ENCODE measurements at places on chromosomes 5 and 9. TPM values are rescaled to one million over a fixed set of nuclear protein-coding genes. Genes with fewer than 3 reads are reported as not detected.

Gene BNC2
- 20.7 TPM for total RNA-seq

- no peak overlapping the region for H3K4me3 ChIP-seq
- DNase-seq = no peak
- no peak overlapping the region for H3K27ac ChIP-seq
- no peaks in the 10 kb centered on the region for H3K36me3 ChIP-seq
Measured at GRCh38 chr9:38445154-38446043, 21.1 kb upstream of the IGFBPL1 start.

Gene RFESD
- total RNA-seq = 2.6 TPM

DNA sequence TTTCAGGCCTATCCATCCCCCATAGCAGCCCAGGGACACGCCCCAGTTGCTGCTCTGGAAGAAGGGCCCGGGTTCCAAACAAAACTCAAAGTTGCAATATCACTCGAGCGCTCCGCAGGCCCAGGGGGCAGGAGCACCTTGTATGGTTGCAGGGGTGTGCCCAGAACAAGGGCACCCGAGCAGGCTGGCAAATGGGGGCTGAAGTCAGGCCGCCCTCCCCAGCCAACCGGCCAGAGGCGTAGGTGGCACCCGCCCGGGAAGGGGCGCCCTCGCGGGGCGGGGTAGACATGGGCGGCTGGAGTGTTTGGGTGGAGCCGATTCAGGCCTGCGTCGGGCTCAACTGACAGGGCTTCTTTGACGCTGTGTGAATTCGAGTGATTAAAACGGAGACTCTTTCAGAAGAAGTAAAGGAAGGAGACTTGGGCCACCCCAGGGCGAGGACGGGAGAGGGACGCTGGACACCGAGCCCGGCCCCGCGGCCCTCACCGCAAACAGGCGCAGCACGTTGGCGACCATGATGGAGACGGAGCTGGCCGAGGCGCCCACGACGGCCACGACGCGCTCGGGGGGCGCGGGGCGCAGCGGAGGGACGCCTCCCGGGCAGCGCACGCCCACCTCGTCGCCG is 1.1 kb downstream of the GRM6 start:
- H3K4me1 ChIP-seq = no peaks in the 10 kb centered on the region
- peaks cover 4% of the 10 kb centered on the region for H3K27me3 ChIP-seq
- no peak for DNase-seq
- H3K4me3 ChIP-seq = no peak overlapping the region
- H3K36me3 ChIP-seq = peaks cover 10% of the 10 kb centered on the region

Gene ARHGAP26
- total RNA-seq = 2.6 TPM

DNA sequence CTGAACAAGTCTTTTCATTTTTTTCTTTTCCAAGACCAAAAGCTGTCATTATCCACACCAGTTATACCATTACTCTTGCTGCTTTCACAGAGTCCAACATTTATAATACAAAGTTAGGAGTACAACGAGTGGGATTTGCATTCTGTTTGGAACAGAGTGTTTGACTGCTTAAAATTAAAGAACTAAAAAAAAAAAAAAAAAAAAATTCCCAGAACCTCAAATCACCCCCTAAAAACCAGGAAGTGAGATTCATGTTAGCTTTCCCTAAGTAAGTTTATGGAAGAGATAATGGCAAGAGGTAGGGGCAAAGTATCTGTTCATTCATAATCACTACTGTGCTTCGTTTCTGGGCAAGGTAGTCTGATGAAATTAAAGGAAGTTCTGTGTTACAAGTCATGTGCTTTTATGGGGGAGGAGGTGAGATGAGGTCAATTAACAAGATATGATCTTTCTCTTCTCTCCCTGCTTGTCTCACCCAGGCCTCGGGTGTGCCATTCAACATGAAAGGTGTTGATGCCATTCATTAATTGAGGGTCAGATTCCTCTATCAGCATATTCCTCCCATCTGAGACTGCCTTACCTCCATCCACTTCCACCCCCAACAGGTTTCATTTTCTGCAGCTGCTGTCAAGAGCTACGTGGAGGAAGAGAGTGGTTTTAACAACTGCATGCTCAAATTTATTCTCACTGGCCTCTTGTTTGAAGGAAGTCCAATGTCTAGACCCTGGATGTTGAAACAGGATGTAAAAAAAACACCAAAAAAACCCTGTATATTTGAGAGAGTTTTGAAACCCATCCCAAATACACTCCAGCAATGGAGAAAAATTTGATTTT is 58.1 kb downstream of the MARCHF3 start:
- DNase-seq = no peak
- no peak overlapping the region for H3K4me3 ChIP-seq
- H3K36me3 ChIP-seq = no peaks in the 10 kb centered on the region
- peaks cover 58% of the 10 kb centered on the region for H3K4me1 ChIP-seq
- peak overlapping the region; percentile 32 for H3K27ac ChIP-seq

DNA sequence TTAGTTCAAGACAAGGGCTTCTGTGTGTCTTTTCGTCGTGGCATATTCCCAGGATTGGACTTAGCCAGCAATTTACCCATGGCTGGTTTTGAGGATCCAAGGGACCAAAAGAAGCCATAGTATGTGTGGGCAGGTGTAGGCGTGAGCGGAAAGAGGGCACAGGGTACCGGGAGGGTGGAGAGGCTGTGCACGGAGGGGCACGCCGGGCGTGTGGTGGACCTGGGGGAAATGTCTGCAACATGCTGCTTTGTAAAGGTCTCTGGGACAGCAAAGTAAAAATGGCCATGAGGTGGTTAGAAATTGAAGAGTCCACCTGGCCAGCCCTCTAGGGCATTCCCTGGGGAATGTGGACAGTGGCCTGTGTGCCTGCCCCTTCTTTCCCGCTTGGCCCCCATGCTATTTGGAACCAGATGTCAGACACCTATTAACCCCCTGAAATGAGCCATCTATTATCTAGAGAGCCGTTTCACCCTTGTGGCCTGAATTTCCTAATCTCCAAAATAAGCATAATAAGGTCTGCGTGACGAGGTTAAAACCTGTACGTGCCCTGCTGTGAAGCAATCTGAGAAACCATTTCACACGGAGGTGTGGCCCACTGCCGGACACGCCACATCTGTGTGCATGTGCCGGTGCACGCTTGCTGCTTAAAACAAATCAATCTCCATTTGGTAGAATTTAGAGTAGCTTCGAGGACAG is 5.1 kb downstream of the FLT4 start:
- no peak for DNase-seq
- H3K27me3 ChIP-seq = peaks cover 17% of the 10 kb centered on the region
- H3K4me1 ChIP-seq = no peaks in the 10 kb centered on the region
- no peak overlapping the region for H3K4me3 ChIP-seq
- H3K27ac ChIP-seq = no peak overlapping the region
- no peaks in the 10 kb centered on the region for H3K36me3 ChIP-seq

- H3K4me3 ChIP-seq = no peak overlapping the region
- peaks cover 6% of the 10 kb centered on the region for H3K36me3 ChIP-seq
- peaks cover 6% of the 10 kb centered on the region for H3K27me3 ChIP-seq
- H3K4me1 ChIP-seq = no peaks in the 10 kb centered on the region
- H3K27ac ChIP-seq = no peak overlapping the region
Measured at GRCh38 chr9:121809356-121810050, 158.1 kb downstream of the DAB2IP start.

DNA sequence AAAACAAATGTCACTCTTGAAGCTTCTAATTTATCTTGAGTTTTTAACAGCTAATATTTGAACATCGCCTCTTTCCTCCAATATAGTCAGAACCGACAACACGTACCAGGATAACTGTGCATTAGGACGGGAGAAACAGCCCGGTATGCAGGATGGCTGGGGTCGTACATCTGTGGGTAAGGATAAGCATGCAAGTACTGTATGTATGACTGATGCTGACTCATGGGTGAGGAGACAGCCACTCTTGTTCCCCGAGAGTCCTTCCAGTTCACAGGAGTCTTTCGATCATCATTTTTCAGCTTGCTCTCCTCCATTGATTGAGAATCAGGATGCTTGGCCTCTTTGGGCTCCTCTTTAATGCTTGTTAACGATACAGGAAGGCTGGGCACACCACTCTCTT is 102.3 kb downstream of the ZNF608 start:
- H3K4me1 ChIP-seq = peaks cover 35% of the 10 kb centered on the region
- H3K27me3 ChIP-seq = peaks cover 3% of the 10 kb centered on the region
- H3K27ac ChIP-seq = no peak overlapping the region
- DNase-seq = no peak
- H3K36me3 ChIP-seq = peaks cover 7% of the 10 kb centered on the region

Gene GPSM1
- total RNA-seq = 55.5 TPM

- peak; percentile 22 for DNase-seq
- no peak overlapping the region for H3K27ac ChIP-seq
- no peaks in the 10 kb centered on the region for H3K36me3 ChIP-seq
- H3K4me1 ChIP-seq = peaks cover 7% of the 10 kb centered on the region
Measured at GRCh38 chr9:73219985-73220626, 68.4 kb downstream of the ANXA1 start.

DNA sequence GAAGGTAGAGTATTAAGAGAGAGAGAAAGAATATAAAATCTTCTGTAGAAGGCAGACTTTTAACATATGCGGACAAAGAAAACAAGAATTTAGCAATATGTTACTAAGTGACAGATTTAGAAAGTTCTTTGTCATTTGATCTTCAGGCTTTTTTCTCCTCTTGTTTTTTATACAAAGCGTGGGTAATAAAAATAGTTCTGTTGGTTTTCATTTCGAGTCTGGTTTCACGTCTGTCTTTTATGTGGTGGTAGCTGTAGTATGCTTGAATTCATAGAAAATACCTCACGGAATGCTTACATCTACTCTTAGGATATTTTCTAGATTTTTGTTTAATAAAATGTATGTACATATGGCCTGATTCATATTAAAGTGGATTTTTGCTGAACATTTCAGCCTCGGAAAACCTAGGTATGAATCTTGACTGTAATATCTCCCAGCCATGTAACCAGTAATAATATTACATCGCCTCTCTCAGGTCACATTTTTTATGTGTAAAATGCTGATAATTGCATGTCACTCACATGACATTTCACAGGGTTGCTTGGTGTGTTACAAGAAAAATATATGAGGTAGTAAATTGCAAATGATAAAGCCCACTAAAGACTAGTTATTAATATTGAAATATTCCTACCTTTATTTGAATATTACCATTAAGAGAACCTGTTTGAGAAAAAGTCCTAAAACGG is 72.5 kb upstream of the TAF11L2 start:
- H3K36me3 ChIP-seq = no peaks in the 10 kb centered on the region
- H3K4me1 ChIP-seq = no peaks in the 10 kb centered on the region
- DNase-seq = no peak
- H3K27ac ChIP-seq = no peak overlapping the region
- H3K27me3 ChIP-seq = peaks cover 27% of the 10 kb centered on the region
- H3K4me3 ChIP-seq = no peak overlapping the region

DNA sequence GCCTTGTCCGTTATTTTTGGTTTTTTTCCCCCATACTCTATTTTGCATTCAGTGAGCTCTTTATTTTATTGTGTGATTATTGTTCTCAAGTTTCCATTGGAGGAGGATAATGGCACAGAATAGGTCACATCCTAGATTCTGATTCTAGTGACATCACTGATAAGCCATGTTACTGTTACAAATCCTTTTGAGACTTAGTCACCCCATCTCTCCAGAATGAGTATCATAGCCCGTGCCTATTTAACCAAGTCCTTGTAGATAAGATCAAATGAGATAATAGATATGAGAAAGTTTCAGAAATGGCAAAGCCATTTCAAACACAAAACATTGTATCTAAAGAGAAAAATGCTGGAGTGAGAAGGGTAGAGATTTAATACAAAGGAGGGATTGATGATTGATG is 242.6 kb downstream of the RAB3C start:
- H3K27me3 ChIP-seq = peaks cover 1% of the 10 kb centered on the region
- H3K4me3 ChIP-seq = no peak overlapping the region
- no peak overlapping the region for H3K27ac ChIP-seq
- H3K36me3 ChIP-seq = no peaks in the 10 kb centered on the region
- no peaks in the 10 kb centered on the region for H3K4me1 ChIP-seq

Gene HARS2
- 23.4 TPM for total RNA-seq

- no peaks in the 10 kb centered on the region for H3K36me3 ChIP-seq
- no peak for DNase-seq
- no peak overlapping the region for H3K27ac ChIP-seq
- H3K27me3 ChIP-seq = peaks cover 19% of the 10 kb centered on the region
Measured at GRCh38 chr9:34485822-34486221, 27.2 kb downstream of the DNAI1 start.

GRCh38 chr5:90227683-90228082 is 181.9 kb downstream of the CETN3 start:
- peaks cover 2% of the 10 kb centered on the region for H3K27me3 ChIP-seq
- H3K4me3 ChIP-seq = no peak overlapping the region
- H3K27ac ChIP-seq = no peak overlapping the region
- no peak for DNase-seq
- H3K4me1 ChIP-seq = no peaks in the 10 kb centered on the region

Gene CATSPER3
- 0.25 TPM for total RNA-seq

DNA sequence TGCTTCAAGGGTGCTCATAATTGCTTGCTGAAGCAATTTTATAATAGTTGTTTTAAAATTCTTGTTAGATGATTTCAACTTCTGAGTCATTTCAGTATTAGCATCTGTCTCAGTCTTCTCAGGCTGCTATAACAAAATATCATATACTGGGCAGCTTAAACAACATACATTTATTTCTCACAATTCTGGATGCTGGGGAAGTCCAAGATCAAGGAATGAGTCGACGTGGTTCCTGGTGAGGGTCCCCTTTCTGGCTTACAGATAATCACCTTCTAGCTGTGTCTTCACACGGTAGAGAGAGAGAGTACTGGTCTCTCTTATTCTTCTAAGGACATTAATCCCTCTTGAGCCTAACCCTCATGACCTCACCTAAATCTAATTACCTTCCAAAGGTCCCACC is 160.4 kb downstream of the SIL1 start:
- H3K27me3 ChIP-seq = peaks cover 2% of the 10 kb centered on the region
- H3K27ac ChIP-seq = no peak overlapping the region

DNA sequence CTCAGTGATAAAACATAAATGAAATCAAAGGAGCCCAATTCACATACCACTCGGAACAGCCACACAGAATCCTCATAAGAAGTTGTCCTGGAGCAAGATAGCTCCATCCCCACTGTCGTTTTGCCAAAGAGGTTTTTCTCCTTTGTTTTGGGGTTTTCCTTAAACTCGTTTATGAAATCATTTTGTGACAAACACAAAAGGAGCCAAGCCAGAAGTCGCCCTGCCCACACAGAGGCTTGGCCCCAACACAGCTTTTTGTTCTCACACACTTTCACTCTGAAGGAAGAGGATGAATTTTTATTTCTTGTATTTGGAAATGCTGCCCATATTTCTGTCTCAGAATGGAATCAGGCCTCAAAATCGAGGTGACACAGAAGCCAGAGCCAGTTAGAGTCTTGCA is 113.4 kb downstream of the HSD17B3 start:
- no peak overlapping the region for H3K27ac ChIP-seq
- no peak overlapping the region for H3K4me3 ChIP-seq
- no peak for DNase-seq

GRCh38 chr5:115160975-115161475 is 8.7 kb downstream of the TRIM36 start:
- no peak overlapping the region for H3K4me3 ChIP-seq
- no peak for DNase-seq
- no peak overlapping the region for H3K27ac ChIP-seq
- peaks cover 14% of the 10 kb centered on the region for H3K27me3 ChIP-seq
- no peaks in the 10 kb centered on the region for H3K36me3 ChIP-seq

- peaks cover 11% of the 10 kb centered on the region for H3K4me1 ChIP-seq
- H3K27ac ChIP-seq = no peak overlapping the region
- H3K27me3 ChIP-seq = peaks cover 70% of the 10 kb centered on the region
- H3K4me3 ChIP-seq = no peak overlapping the region
- no peak for DNase-seq
- H3K36me3 ChIP-seq = no peaks in the 10 kb centered on the region
Measured at GRCh38 chr9:77016121-77016525, 3.3 kb upstream of the FOXB2 start.

- peaks cover 5% of the 10 kb centered on the region for H3K27me3 ChIP-seq
- H3K4me1 ChIP-seq = peaks cover 16% of the 10 kb centered on the region
- no peaks in the 10 kb centered on the region for H3K36me3 ChIP-seq
- DNase-seq = no peak
- no peak overlapping the region for H3K27ac ChIP-seq
Measured at GRCh38 chr5:55593115-55593472, 58.3 kb upstream of the PLPP1 start.

Gene SLC6A19
- not detected for total RNA-seq
